AG04449 (cell line): ENCODE measurements at places on chromosomes 12 and 14.

GRCh38 chr12:65656891-65657351 is 167.4 kb upstream of the HMGA2 start:
- peak; percentile 94 for DNase-seq

DNA sequence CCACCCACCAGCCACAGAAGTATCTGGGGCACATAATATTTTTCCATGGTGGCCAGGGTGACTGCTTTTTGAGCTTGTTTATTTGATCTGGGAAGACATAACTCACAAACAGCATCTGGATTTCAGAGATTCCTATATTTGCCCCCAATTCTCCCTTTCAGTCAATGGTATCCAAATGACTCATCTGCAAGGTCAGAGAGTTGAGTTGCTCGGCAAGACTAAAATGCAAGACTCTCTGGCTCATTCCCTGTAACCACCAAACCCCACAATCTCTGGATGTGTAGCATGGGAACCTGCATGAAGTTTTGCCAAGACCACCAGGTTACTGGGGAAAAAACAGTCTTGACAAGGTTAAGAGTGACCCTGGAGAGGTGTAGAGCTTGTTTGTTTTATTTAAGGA is 174.9 kb upstream of the FAR2 start:
- DNase-seq: peak; percentile 5

- no peak for DNase-seq
Measured at GRCh38 chr12:49923880-49924556, 20.3 kb upstream of the FAIM2 start.

DNA sequence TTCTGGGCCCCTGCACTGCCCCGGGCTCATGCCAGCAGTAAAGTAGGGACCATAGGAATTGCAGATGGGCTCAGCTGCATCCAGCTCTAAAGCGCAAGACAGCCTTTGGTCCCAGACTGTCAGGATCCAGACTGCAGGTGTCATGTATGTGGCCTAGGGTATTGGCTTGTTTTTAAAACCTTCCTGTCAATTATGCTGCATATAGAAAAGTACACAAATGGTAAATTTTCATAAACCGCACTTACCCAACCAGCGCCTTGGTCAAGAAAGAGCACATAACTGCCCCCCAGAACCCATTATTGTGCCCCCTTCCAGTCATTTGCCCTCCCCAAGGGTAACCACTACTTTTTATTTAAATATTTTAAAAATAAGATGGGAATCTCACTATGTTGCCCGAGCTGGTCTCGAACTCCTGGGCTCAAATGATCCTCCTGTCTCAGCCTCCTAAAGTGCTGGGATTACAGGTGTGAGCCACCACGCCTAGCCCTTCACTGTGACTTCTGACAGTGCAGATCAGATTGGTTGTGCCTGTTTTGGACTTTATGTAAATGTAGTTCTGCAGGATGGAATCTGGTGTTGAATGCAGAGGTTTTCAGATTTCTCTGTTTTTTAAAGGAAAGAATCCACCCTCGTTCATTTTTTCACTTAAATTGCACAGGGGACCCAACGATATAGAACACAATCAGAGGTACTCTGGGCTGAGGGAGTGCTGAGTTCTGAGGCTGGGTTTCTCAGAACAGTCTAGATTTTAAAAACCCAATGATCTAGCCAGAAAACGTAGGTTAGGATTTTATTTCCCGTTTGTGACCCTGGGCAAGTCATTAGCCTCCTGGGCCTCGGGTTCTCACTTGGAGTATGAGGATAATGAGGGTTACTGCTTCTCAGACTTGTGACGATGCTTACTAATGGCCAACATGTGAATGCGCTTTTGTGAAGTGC is 6.7 kb downstream of the NR4A1 start:
- no peak for DNase-seq

- no peak for DNase-seq
Measured at GRCh38 chr14:25518364-25518763, 468.4 kb upstream of the STXBP6 start.

DNA sequence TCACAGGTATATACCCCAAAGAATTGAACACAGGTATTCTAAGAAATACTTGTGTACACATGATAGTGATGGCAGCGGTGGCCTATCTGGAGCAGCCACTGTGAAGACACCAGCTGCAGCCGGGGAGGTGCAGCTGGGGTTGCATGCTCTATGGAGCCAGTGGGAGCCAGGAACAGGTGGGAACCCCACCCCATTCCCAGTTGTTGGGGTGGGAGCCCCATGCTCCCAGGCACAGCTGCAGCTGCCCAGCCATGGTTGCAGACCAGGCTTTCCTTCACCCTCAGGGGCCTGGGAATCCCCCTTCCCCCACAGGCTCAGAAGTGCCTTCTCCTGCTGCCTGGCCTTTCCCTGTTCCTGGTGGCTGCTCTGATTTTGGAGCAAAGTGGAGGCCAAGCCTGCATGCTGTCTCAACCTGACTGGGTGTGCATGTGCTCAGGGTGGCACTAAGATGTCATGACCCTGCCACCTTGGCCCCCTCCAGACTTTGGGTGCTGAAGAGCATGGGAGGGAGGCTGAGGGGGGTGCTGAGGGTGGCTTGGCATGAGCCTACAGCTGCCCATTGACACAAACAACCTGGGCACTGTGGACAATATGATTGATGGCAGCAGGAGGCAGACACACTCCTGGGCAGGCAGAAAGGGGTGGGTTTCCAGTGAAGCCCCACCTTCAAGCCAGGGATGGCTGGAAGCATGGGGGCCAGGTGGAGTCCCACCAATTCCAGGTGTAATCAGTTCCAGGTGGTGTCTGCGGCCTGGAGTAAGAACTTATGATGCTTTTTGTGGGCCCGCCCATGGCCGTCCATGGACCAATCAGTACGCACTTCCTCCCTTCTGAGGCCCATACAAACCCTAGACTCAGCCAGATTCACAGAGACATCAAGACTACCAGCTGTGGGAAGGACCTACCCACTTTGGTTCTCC is 234.7 kb downstream of the ADGRD1 start:
- DNase-seq: no peak

DNA sequence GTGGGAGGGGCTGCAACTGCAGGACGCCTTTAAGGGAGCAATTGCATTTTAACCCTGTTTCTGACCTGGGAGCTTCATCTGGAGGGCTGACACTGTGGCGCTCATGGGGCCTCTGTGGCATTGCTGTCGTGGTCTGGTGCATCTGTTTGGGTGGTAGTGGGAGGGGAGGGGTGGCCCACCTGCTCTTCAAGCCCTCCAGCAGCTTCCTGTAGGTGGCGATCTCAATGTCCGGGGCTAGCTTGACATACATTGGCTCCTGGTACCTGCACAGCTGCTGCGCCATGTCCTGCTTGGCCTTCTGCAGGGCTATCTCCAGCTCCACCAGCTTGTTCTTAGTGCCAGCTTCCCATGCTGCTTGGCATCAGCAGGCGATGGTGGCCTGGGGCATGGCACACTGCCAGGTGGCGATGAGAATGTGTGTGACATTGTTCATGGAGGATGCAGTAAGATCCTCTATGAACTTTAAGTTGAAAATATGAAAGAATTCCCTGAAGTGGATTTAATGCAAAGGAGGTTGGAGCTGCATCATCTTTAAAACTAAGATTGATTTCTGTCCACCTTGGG is 7.7 kb upstream of the KRT82 start:
- no peak for DNase-seq

DNA sequence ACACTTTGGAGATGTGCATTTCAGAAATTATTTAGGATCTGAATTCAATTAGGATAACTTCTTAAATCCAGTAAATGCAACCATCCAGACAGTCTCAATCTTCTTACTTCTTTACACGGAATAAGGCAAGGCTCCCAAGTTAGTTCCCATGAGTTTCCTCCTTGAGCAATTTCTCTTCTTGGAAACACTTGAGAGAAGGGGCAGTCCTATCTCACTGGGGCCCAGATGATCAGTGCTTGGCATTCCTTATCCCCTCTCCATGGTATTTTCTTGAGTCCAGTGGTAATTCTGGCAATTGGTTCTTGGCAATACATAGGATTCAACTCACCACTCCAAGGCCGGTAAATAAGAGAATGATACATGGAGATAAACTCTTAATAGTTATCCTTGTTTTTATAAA is 87.1 kb upstream of the PTHLH start:
- no peak for DNase-seq

DNA sequence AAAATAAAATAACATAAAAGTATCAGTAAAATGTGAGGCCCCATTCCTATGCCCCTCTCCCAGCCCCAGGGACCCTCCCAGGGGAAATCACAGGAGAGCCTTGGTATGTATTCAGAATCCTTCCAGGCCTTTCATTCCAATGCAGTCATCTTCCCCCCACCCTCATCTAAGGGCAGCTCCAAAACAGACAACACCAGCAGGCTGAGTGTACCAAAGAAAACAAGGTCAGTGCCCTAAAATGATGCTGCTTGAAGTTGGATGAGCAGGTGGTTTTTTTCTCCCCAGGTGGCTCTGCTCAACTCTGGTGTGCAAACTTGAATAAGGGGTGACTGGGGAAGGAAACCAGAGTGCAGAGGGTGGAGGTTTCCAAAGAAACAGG is 56.2 kb downstream of the TSPAN9 start:
- no peak for DNase-seq

DNA sequence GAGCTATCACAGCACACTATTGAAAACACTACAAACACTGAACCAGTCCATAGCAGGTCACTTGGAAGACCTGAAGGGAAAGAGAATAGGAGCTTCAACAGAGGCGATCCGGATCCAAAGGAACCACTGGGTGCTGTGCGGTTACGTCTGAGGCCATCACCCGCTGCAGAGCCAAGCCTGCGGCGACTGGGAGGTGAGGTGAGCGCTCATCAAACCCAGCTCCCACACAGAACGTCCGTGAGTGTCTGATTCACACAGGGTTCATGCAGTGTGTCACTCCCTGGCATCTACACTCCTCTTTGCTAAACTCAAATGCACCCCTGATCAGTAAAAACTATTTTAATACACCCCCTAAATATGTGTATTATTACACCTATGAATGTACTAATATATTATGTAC is 64.1 kb downstream of the TMEM132D start:
- no peak for DNase-seq

DNA sequence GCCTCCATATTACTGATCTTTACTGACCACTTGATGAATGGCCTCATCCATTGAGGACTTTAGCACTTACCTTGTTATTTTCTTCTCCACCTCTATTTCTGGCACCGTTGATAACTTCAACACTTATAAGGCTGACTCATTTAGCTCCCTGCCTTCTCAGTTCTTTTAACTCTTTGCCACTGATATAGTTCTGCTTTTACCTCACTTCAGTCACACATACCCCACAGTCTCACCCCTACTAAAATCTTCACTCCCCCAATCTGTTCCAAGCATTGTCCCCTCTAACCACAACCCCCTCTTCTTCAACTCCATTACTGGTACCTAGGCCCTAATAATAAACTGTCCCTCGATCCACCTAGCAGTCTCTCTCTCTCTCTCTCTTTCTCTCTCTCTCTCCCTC is 141.0 kb downstream of the PAH start:
- no peak for DNase-seq

GRCh38 chr14:61553730-61554641 is 141.3 kb upstream of the HIF1A start:
- peak; percentile 99 for DNase-seq

GRCh38 chr12:19227880-19228210 is 98.3 kb downstream of the PLEKHA5 start:
- no peak for DNase-seq

- DNase-seq: peak; percentile 44
Measured at GRCh38 chr12:117685110-117685926, 283.5 kb downstream of the KSR2 start.

GRCh38 chr12:5335069-5335468 is 96.8 kb upstream of the NTF3 start:
- DNase-seq: no peak

GRCh38 chr14:100256339-100256895 is 17.5 kb downstream of the YY1 start:
- no peak for DNase-seq

GRCh38 chr12:122730215-122731014 is at the start of gene HCAR1:
Gene HCAR1, minus strand, starts transcription at chr12:122730844. Its CDS starts 505 bp downstream, at chr12:122730339.
- DNase-seq: no peak

- no peak for DNase-seq
Measured at GRCh38 chr14:61587081-61587713, 108.1 kb upstream of the HIF1A start.

- DNase-seq: no peak
Measured at GRCh38 chr12:113040722-113041171, 15.8 kb upstream of the DTX1 start.

- DNase-seq: no peak
Measured at GRCh38 chr12:23550753-23551152, 398.7 kb downstream of the SOX5 start.

DNA sequence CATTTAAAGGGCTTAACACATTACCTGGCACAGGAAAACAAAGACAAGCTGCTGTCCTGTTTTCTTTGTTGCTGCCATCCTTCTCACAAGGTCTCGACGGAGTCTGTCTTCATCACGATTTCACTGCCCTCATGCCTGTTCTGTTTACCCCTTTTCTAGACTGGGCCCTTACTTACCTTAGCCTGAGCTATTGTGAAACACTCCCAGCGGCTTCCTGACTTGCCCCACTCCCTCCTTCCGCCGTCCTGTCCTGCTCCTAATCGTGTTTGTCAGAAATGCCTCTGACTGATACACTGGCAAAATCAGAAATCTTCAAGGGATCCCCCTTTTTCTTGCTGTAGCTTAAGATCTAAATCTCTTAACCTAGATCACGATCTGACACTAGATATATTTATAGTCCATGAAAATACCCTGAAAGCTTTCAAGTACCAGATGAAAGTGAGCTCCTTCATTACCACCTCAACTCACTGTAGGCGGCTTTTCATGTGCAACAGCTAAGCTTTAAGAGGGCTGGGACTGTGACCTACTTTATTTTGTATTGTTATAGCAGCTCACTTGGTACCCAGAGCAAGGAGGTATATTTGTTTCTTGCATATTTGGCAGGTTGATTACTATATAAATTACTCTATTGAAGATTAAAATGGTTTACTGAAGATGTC is 32.1 kb downstream of the TECPR2 start:
- no peak for DNase-seq

GRCh38 chr12:104485651-104486362 is 29.1 kb downstream of the CHST11 start:
- DNase-seq: no peak

DNA sequence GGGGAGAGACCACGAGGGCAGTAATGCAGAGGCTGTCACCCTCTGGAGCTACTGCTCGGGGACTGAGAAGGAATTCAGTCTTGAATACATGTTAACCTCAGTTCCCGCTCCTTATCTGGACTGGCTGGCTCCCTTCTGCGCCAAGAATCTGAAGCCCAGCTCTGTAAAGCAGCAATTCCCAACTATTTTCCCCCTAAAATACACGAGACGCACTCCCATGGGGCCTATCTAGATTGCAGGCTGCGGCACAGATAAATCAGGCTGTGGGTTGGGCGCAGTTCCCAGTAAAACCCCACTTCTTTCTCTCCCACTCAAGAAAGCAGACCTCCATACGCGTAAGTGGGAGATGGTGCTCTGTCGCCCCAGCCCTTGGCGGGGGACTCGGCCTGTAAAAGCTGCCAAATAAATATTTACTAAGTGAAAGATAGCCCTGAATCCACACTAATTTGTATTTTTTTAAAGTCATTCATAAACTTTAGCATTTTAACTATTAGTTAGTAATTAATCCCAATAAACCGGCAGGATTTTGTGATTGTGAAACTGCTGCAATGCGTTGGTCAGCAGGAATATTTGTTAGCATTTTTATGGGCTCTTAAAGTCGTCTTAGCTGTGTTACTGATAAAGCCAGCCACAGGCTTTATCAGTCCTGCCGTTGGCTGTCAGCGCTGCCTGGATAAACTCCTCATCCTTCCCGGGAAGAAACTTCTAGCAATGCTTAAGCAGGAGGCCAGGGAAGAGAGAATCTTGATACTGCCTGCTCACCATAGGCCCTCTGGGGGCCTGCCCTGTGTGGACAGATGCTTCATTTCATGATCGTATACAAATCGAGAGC is 17.8 kb downstream of the FBXL14 start:
- DNase-seq: no peak

GRCh38 chr12:43345023-43345422 is 207.0 kb downstream of the ADAMTS20 start:
- DNase-seq: no peak
